ENCODE measurements at places on chromosomes 12 and 14.
A peak's percentile ranks its signal among the peaks of the same experiment; 100 is the strongest.

- DNase-seq: no peak
Measured at GRCh38 chr12:56202366-56202765, 13.1 kb upstream of the SMARCC2 start.

GRCh38 chr12:120816363-120816762, 87.8 kb downstream of the SPPL3 start:
- DNase-seq: no peak

GRCh38 chr12:118120579-118121363, 15.2 kb upstream of the PEBP1 start:
- peak; percentile 75 for DNase-seq

GRCh38 chr14:85688006-85688405, 158.1 kb downstream of the FLRT2 start:
- DNase-seq: peak; percentile 49
